ENCODE measurements at places on chromosomes 5 and 9.

DNA sequence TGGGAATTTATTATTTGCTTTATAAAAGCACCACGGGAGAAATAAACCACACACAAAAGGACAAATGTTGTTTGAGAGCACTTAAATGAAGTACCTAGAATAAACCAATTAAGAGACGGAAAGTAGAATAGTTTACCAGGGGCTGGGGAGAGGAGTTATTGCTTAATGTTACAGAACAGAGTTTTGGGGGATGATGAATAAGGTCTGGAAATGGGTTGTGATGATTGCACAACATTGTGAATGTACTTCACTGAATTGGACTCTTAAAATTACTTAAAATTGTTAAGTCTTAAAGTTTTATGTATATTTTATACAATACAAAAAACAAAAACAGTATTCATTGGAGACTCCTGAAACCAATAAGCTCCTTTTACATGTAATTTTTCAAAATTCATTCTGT, 1.5 kb downstream of the ZBTB43 start:
- no peak for DNase-seq

DNA sequence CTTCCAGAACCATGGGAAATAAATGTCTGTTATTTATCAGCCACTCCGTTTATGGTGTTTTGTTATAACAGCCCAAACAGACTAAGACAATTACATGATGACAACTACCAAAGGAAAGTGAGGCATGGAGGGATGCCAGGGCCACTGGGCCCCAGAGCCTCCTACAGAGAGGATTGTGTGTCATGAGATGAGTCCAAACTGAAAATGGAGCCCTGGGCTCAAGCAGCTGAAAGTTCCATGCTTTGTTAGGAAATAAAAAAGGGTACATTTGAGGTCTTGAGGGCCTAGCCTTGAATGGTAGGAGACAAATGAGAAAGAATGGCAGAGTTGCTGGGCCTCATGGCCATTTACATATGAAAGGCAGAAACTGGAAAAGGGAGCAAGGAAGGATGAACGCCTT, 586.5 kb downstream of the CETN3 start:
- no peak for DNase-seq

DNA sequence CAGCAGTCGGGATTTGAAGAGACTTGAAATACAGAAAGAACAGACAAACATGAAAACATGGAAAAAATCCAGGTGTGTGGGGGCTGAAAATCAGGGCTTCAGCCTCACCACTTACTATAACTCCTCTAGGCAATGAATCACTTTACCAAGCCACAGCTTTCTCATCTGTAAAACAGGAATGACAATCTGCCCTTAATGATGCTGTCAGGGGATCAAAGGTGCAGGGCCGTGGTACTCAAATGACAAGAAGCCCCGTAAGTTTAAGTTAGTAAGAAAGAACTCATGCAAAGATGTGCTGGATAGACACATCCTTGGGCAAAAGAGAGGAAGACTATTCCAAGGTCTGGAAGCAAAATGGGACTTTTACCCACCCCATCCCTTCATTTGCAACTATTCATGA, 34.7 kb downstream of the FBXW2 start:
- no peak for DNase-seq

DNA sequence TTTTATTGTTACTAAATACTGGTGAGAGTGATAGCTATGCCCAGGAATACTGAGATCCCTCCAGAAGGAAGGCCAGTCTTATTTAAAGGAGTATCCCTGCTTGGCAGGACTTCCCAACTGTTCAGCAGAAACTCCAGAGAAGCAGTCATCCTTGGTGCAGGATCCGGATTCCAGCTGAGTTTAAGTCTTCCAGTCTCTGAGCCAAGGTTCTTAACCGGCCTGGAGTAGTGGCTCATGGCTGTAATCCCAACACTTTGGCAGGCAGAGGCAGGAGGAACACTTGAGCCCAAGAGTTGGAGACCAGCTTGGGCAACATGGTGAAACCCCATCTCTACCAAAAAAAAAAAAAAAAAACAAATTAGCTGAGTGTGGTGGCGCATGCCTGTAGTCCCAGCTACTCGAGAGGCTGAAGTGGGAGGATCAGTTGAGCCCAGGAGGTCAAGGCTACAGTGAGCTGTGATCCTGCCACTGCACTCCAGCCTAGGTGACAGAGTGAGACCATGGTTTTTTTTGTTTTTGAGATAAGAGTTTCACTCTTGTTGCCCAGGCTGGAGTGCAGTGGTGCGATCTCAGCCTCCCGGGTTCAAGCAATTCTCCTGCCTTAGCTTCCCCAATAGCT, 7.6 kb downstream of the NAIF1 start:
- DNase-seq = no peak

GRCh38 chr9:132094314-132094791, 14.7 kb upstream of the MED27 start:
- DNase-seq = no peak

DNA sequence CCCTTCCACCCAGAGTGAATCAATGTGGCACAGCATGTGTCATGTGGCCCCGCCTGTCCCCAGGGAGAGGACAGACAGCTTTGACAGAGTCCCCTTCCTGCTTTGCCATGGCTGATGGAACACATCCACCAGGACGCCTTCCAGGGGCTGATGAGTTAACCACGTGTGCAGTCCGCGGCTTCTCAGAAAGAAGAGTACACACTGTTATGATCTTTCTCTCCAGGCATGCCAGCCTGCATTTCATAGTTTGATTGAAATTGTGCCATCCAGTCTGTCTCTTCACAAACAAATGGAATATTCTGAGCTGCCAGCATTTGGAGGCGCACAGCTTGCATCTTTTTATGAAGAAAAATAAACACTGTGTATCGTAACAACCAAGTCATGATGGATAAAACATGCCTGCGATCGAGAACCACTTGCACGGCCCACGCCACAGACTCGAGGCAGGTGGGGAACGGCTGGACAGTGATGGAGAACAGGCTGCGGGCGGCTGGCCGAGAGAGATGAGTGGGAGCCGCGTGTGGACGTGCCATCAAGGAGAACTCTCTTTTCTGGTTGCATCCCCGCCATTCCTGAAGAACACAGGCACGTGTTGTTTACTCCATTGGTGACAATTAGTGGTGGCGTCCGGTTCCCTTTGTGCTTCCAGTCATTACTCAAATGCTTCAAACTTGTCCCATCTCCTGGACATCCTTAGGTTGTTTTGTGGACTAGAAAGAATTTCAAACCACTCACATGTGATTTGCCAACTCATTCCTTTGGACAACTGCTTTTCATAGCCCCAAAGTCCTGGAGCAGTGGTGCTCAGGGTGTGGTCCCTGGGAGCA, 220.2 kb downstream of the AGTPBP1 start:
- DNase-seq = no peak

- no peak for DNase-seq
Measured at GRCh38 chr9:96131825-96132224, 170.2 kb downstream of the HSD17B3 start.

DNA sequence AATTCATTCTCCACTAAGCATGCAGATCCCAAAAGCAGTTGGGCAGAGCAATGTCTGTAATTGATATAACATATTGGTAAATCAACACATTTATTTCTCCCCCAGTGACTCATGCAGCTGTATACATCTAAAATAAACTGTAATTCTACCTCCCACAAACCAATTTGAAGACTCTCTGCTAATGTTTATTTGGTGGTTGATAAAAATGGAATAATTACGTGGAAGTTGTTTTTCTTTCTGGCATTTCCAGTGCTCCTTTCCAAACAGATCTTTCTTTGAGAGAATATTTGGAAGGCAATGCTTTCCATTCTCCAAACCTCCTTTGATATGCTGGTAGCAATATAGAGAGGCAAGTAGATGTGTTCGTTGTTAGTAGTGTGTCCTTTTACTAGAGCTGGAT, 194.7 kb downstream of the CHSY3 start:
- DNase-seq = no peak

GRCh38 chr9:35102465-35102768, 514 bp downstream of the STOML2 start:
- DNase-seq = no peak

DNA sequence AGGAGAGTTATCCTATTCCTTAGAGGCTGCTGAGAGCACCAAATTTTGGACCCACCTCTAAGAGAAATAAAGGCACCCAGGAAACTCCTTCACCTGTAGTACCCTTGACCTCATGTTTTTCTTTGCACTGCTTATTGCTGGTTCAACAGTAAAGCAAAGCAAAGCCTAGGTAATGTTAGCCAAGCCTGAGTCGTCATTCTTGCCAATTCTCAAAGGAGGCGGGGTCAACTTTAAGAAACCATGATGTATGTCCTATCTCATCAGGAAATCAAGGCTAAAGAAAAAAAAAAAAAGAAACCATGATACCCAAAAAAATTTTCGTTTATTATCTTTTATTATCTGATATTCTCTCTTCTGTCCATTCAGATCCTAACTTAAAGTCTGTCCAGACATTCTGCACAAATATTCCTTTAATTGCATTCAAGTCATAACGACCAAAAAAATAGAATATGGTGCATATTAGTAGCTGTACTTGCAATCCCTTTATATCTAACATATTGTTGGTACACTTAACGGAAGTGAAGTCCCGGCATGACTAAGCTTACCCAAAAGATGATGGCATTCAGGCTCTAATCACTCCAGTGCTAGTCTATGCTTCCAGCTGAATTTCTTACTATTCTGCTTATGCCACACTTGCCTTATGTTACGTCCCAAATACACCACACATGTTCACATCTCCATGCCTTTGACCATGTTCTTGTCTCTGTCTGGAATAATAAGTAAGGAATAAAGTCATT, 1.8 kb downstream of the AUH start:
- DNase-seq = no peak

DNA sequence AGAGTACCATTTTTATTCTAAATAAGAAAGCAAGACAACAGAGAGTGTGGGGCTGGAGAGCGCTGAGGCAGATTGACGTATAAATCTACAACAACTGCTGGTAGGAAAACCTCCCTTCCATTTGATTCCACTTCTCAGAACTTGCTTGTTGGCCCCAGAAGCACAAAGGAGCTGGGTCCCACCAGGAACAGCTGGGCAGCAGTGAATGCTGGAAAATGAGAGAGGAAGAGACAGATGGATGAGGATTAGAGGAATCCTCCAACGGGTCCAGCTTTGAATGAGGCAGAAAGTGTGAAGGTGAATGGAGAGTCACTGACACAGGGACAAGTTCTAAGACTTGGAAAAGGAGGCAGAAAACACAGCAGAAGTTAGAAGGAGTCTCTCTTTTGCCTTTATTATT, 14.8 kb downstream of the TAS2R1 start:
- DNase-seq = no peak
